ENCODE measurements at places on chromosomes 7 and 10. TPM values are rescaled to one million over a fixed set of nuclear protein-coding genes. Genes with fewer than 3 reads are reported as not detected.

Gene RHOBTB1
- total RNA-seq, result 0.09 TPM

DNA sequence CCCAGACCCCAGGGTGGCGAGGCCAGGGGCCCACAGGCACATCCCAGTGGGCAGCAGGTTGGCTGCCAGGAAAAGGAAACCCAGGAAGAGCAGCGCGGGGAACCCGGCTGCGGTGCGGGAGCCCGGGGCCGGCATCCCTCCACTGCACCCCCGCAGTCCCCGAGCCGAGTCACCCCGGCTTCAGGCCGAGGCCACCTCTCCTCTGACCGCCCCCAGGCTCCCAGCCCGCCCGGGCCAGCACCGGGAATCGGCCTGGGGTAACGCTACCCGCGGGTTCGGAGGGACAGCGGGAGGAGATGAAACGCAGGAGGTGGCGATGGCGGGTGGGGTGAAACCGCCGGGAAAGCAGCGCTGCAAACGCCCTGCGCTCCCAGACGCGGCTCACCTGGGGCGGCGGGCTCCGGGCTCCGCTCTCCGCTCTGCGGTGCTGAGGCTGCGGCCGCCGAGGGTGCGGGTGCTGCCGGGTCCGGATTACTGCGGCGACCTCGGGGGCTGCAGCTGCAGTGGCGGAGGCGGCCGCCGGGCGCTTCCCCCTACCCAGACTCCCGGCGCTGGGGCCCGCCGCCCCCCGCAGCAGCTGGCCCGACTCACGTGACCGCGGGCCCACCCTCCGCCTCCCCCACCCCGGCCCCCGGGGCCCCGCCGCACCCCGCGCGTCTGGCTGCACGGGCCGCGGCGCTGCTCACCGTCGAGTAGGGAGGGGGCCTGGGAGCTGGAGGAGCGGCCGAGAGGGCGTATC lies at the start of gene SCRN1:
TSS of gene SCRN1 (minus strand) at position 545 of the 739 bp plus-strand sequence. CDS start 20,734 bp downstream, outside the sequence.
- DNase-seq, result peak; percentile 31

- DNase-seq, result no peak
Measured at GRCh38 chr10:110203500-110204455, 3.6 kb upstream of the MXI1 start.

GRCh38 chr10:78190051-78190825 lies 156.6 kb downstream of the RPS24 start:
- no peak for DNase-seq

DNA sequence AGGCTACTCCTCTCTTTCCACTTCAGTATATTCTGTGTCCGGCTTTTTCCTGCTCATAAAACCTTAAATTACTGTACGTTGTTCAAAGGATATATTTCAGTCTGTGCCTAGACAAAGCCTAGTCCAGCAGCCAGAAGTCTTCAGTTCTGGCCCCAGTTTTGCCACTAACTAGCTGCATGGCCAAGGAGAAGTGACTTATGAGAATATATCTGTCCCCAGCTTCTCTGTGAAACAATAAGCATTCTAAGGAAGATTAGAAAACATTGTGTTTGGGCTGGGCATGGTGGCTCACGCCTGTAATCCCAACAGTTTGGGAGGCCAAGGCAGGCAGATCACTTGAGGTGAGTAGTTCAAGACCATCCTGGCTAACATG lies 105.0 kb upstream of the HDAC9 start:
- no peak for DNase-seq

DNA sequence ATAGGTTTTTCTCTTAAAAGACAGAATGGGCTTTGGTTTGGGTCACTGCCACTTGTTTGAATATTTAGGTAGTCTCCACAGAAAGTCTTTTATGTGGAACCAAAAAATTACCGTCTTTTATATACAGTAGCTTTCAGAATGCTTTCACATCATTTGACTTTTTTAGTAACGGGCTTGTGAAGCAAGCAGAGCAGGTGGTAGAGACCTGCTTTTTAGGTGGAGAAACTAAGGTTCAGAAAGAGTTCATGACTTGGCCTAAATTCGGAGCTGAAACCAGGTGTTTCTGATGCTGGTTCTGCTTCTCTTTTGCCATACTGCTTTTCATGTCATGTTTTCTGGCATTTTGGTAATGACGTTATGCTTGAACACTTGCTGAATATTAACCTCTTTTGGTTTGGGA lies 36.3 kb downstream of the GARS1 start:
- no peak for DNase-seq

Measured in T-cell (primary cell).